Large intestine (tissue), 12 donors: ENCODE measurements at places on chromosomes 1 and 21. TPM values are rescaled to one million over a fixed set of nuclear protein-coding genes. Genes with fewer than 3 reads are reported as not detected.

The AUNIP gene
- polyA plus RNA-seq, result 2.0 TPM

The CA14 gene
- 0.81 TPM for polyA plus RNA-seq

The EPHA10 gene
- polyA plus RNA-seq, result 1.2 TPM

GRCh38 chr1:91244737-91245136 is 159.9 kb downstream of the HFM1 start:
- no peaks in the 10 kb centered on the region for H3K27me3 ChIP-seq
- no peaks in the 10 kb centered on the region for H3K4me1 ChIP-seq
- H3K36me3 ChIP-seq, result no peaks in the 10 kb centered on the region
- H3K4me3 ChIP-seq, result no peak overlapping the region
- no peak for DNase-seq
- H3K27ac ChIP-seq, result no peak overlapping the region

DNA sequence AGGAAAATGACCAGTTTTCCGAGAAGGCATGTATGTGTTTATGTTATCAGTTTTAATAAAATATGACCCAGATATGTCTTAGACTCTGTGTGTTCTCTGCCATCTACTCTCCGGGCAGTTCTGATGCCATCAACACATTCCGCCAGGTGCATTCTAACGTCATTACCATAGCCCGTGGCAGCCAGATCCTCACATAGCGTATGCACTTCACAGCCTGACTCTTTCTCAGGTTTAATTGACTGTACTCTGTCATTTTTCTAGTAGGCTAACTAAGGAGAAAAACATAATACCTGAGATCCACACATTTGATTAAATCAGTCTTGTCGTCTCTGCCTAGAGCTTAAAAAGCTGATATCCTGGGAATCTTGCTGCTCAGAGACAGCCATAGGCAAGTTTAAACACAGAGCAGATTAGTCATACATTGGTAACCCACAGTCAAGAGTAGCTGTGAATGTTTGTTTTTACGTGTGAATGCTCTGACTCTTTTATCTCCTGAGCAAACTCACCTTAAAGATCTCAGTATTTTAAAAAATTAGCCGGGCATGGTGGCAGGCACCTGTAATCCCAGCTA is 175.9 kb downstream of the GREM2 start:
- no peak for DNase-seq
- no peaks in the 10 kb centered on the region for H3K27me3 ChIP-seq
- no peaks in the 10 kb centered on the region for H3K36me3 ChIP-seq
- H3K27ac ChIP-seq, result no peak overlapping the region
- H3K4me3 ChIP-seq, result no peak overlapping the region

DNA sequence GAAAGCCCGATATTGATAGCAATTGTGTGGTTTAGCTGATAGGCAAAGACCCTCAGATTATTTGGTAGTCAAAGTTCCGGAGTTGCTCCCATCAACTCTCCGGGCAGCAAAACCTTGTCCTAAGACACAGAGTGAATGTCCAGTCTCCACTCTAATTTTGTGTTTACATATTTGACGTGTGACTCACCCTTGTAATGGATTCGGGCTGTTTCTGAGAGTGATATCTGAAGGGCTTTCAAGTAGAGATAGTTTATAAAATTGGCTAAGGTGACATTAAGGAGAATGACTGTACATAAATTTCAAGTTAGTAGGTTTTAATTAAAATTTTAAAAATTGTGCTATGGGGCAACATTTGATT is 154.2 kb downstream of the CNIH3 start:
- H3K27ac ChIP-seq, result no peak overlapping the region
- H3K36me3 ChIP-seq, result no peaks in the 10 kb centered on the region
- H3K4me3 ChIP-seq, result no peak overlapping the region
- H3K27me3 ChIP-seq, result peaks cover 4% of the 10 kb centered on the region
- H3K4me1 ChIP-seq, result no peaks in the 10 kb centered on the region
- DNase-seq, result no peak

- H3K4me1 ChIP-seq, result no peaks in the 10 kb centered on the region
- H3K27me3 ChIP-seq, result no peaks in the 10 kb centered on the region
- H3K36me3 ChIP-seq, result no peaks in the 10 kb centered on the region
- H3K4me3 ChIP-seq, result no peak overlapping the region
- no peak for DNase-seq
Measured at GRCh38 chr1:184329245-184329953, 57.4 kb upstream of the C1orf21 start.

DNA sequence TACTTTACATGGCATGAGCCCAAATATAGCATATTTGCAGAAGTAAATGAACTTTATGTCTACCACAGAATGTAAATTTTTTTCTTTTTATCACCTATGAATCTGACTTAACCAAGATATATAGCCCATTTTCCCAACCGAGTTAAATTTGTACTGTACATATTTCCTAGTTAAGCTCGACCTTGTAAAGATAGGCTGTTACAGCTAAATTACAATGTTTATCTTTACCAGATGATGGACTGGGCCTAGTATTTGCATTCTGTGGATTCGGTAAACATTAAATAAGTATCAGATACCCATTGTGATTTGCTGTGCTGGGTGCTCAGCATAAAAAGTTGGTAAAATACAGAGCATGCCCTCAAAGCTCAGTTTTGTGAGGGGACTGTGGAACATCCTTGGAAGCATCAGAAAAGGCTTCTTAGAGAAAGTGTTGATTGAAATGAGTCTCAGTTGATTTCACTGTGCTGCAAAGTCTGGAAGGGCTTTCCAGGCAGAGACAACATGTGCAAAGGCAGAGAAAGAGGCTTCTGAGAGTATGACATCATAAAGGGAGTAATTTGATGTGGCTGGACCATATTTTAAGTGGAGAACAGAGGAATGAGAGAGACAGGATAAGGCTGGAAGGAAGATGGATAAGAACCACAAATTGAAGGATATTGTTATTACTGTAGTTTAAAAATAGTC is 27.4 kb downstream of the MORC3 start:
- H3K27me3 ChIP-seq, result no peaks in the 10 kb centered on the region
- DNase-seq, result no peak
- H3K27ac ChIP-seq, result no peak overlapping the region
- H3K36me3 ChIP-seq, result peaks cover 72% of the 10 kb centered on the region
- no peaks in the 10 kb centered on the region for H3K4me1 ChIP-seq
- no peak overlapping the region for H3K4me3 ChIP-seq

- H3K27ac ChIP-seq, result no peak overlapping the region
- DNase-seq, result no peak
- H3K4me1 ChIP-seq, result peaks cover 2% of the 10 kb centered on the region
- H3K4me3 ChIP-seq, result no peak overlapping the region
- no peaks in the 10 kb centered on the region for H3K36me3 ChIP-seq
- H3K27me3 ChIP-seq, result peaks cover 1% of the 10 kb centered on the region
Measured at GRCh38 chr1:6121651-6122370, 58.3 kb downstream of the CHD5 start.

- peaks cover 4% of the 10 kb centered on the region for H3K27me3 ChIP-seq
- no peaks in the 10 kb centered on the region for H3K36me3 ChIP-seq
- no peak overlapping the region for H3K27ac ChIP-seq
- no peak overlapping the region for H3K4me3 ChIP-seq
- DNase-seq, result no peak
- no peaks in the 10 kb centered on the region for H3K4me1 ChIP-seq
Measured at GRCh38 chr1:241331328-241332036, 25.5 kb downstream of the RGS7 start.

DNA sequence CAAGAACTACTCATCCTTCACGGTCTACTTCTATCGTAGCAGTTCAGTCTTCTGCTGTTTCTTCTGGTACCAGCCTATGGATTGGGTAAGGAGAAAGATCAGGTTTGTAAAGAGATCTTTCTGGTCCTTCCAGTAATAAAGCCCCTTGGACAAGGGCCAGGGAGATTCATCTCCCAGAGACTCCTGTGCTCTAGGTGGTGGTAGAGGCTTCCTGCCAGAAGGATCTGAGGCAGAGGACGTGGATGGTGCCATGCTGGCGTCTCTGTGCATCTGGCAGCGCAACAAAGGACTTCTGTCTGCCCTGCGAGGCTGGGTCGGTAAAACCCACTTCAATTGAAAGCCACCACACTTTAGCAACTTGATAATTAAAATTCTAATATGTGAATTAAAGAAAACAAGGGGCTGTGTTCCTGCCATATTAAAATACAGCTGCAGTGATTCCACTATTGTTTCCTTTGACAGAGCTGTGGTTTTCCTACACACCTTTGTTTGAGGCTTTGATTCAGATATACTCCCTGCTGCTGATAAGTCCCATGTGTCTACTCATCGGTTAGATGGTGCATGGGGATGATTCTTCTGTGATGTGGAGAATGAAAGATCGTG is 73.6 kb downstream of the ROR1 start:
- DNase-seq, result no peak
- no peaks in the 10 kb centered on the region for H3K36me3 ChIP-seq
- peaks cover 7% of the 10 kb centered on the region for H3K4me1 ChIP-seq

DNA sequence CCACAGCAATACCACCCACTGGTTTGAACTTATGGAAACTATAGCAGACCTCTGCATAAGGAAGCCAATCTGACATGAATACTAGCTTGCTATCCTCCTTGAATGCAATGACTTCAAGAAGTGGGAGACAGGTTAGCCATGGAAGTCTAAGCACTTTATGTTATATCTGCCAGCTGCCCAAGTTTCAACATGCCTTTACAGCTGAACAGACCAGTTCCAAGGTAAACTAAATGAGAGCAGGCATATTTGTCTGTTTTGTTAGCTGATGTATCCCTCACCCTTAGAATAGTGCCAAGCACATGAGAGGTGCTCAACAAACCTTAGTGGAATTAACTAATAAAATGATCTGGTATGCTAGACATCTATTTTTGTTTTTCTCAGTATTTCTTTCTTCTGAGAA is 65.1 kb downstream of the ALG14 start:
- no peaks in the 10 kb centered on the region for H3K4me1 ChIP-seq
- H3K27me3 ChIP-seq, result no peaks in the 10 kb centered on the region
- no peak overlapping the region for H3K27ac ChIP-seq
- no peak for DNase-seq
- no peaks in the 10 kb centered on the region for H3K36me3 ChIP-seq
- H3K4me3 ChIP-seq, result no peak overlapping the region
